ENCODE measurements at places on chromosomes 3 and 15.

DNA sequence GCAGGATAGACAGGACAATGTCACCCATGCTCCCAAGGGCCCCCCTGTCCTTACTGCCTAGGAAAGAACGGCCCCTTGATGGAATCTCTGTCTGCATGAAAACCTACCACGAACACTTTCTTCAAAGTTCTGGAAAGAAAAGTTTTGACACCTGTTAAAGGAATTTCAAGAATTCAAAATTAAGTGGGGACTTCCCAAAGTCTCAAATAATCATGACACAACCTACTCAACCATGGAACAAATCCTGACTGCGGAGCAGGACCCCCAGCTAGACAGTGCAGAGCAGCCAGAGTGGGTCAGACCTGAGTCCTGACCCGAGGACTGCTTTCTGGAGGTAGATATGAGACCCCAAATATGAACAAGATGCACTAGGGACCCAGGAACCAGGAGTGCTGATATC is 245.3 kb upstream of the NSMCE3 start:
- no peak for DNase-seq

- no peak for DNase-seq
Observed at GRCh38 chr3:73848173-73848906, 223.6 kb upstream of the PDZRN3 start.

DNA sequence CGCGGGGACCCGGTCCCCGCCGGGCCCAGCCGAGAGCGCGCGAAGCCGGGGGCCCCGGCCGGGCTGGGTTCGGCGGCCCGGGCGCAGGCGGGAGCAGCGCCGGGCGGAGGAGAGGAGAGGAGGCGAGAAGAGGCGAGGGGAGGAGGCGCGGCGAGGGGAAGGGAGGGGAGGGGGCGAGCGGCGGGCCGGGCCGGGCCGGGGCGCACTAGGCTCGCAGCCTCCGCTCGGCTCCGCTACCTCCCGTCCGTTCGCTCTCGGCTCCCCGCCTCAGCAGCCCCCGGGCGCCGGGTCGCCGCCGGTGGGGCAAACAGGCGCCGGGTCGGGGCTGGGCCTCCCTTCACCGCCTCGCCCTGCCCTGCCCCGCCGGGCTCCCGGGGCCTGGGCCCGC is 351 bp downstream of the INSYN1 start:
- no peak for DNase-seq

GRCh38 chr3:40891186-40891585 is 308.1 kb upstream of the CTNNB1 start:
- no peak for DNase-seq

- no peak for DNase-seq
Observed at GRCh38 chr3:111314181-111314873, 227.7 kb upstream of the CD96 start.

DNA sequence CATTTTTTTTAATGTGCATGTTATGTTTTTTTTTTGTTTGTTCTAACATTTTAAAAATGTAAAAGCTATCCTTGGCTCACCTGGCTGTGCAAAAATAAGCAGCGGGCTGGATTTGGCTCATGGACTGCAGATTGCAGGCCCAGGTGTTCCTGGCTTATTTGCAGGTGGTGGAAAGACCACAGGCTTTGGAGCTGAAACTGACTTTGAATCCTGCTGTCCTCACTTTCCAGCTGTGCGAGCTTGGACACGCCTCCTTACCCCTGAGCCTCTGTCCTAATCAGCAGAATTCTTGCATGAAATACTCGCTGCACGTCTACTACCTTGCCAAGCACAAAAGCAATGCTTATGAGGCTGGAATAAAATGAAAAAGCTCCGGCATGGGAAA is 188.7 kb upstream of the TPM1 start:
- no peak for DNase-seq

GRCh38 chr3:121155028-121155427 is 247.0 kb downstream of the STXBP5L start:
- DNase-seq, result no peak

DNA sequence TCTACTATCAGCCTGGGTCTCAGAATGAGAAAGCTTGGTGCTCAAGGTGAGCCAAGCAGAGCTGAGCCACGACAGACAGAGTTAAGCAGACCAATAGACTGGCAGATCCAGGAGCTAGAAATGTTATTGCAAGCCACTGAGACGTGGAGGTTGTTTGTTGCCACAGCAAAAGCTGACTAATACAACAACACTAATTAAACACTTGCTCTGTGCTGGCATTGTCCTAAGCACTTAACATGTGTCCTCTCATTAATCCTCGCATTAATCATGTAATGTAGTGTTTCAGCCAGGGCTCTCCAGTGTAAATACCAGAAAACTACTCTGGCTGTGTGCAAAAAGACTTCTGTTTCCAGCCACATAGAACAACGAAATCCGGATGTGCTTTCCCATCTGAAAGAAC is 11.6 kb upstream of the SPSB4 start:
- no peak for DNase-seq

DNA sequence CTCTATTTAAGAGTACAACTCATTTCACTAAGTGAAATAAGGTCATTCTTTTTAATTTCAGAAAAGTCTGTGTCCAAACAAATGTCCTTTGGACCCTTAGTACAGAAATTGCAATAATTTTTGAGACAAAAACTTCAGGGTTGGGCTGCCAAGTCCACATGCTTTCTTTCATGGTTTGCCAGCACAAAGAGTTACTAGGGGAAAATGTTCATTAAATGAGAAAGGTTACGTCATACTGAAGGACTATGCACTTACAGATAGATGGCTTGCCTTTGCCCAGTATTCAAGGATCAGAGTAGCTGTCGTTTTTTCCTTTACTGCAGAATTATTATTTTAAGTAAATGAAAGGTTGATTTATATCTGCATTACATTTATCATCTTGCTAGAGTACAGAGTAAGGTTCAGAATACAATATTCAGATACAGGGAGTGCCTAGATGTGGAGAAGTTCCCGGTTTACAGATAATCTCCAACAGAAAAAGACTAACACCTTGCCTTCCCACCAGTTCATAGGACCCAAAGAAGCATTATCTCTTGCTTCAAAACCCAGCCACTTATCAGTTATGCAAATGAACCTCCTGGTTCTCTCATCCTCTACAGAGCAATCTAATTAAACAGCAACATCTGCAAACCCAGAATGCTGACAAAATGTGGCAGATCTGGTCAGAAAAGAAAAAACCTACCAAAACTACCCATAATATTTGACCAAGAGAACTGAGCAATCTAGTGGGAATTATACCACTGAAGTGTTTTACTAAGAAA is 179.3 kb downstream of the FRMD5 start:
- DNase-seq, result no peak

- DNase-seq, result no peak
Observed at GRCh38 chr3:154161806-154162205, 40.6 kb downstream of the ARHGEF26 start.

- DNase-seq, result no peak
Observed at GRCh38 chr3:33749546-33750210, 31.6 kb upstream of the CLASP2 start.

GRCh38 chr3:170480111-170480510 is 61.4 kb downstream of the CLDN11 start:
- no peak for DNase-seq

GRCh38 chr3:55543181-55543614 is 56.1 kb upstream of the WNT5A start:
- DNase-seq, result no peak

- DNase-seq, result no peak
Observed at GRCh38 chr15:51253366-51253765, 85.0 kb downstream of the CYP19A1 start.

GRCh38 chr3:132293251-132293650 is 24.0 kb upstream of the ACP3 start:
- DNase-seq, result no peak

- no peak for DNase-seq
Observed at GRCh38 chr15:100803171-100803440, 76.5 kb upstream of the ALDH1A3 start.

DNA sequence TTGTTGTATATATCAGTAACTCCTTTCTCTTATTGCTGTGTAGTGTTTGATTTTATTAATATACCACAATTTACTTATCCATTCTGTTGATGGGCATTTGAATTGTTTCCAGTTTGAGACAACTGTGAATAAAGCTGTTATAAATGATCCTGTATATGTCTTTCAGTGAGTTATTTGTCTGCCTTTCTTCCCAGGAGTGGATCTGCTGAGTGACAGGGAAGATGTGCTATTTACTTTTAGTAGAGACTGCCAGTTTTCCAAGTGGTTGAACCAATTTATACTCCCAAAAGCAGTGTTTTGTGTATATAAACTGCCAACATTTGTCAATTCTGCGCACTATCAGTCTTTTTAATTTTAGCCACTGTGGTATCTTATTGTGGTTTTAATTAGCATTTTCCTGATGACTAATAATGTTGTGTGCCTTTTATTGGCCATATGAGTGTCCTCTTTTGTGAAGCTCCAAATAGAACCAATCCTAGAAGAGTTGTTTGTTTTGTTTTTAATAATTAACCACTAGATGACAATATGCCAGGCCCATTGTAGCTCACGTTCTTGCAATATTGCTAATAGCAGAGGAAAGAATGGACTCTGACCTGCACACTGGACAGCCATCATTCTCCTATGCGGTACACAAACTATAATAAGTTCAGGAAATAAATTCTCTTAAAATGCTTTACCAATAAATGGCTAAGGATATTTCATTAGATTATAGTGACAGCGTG is 25.3 kb downstream of the TRANK1 start:
- no peak for DNase-seq

DNA sequence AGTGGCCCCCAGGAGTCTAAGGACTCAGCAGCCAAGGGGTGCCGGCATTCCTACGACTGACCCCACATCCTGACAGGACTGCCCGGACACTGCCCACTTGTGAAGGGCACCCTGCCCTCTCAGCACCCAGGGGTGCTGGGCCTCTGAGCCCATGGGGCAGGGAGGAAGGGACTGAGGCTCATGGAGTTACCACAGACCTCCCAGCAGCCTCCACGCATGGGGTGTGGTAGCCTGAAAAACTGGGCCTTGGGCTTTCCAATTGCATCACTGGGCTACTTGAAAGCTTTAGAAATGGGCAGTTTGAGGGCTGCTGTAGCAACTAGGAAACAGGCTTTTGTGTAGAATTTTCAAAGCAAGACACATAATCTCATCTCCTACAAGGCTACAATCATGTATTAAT is 13.2 kb downstream of the TKT start:
- no peak for DNase-seq

DNA sequence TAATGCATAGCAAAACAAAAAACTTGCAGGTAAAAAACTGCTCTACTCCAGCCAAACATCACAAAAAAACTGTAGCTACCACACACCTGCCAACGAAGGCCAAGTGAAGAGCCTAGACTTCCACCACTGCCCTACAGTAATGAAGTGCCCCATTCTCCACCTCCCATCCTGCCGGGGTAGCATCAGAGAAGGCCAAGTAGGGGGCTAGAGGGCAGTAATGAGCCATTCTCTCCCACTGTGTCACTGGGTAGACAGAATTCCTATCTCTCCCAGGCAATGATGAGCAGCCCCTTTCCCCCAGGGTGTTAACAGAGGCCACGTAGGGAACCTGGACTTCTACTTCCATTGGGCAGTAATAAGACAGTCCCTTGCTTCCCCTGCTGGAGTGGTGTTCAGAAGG is 9.5 kb downstream of the SEC22C start:
- no peak for DNase-seq

- no peak for DNase-seq
Observed at GRCh38 chr3:155325263-155325835, 31.9 kb upstream of the STRIT1 start.

DNA sequence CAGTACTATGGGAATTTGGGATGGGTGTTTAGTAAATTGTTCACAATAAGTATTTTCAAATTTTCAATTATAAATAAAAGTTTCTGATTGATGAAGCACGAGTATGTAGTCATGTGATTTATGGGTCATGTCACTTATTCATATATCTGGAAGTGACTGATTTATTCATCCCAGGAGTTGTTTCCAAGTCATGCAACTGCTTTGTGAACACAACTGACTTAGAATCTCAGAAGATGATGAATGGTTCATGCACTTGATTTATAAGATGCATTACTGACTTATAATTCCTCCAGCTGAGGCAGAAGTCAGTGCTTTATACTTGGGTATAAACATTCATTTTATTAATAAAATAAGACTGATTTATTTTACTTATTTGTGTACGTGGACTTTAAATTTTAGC is 137.8 kb upstream of the CBLB start:
- no peak for DNase-seq

DNA sequence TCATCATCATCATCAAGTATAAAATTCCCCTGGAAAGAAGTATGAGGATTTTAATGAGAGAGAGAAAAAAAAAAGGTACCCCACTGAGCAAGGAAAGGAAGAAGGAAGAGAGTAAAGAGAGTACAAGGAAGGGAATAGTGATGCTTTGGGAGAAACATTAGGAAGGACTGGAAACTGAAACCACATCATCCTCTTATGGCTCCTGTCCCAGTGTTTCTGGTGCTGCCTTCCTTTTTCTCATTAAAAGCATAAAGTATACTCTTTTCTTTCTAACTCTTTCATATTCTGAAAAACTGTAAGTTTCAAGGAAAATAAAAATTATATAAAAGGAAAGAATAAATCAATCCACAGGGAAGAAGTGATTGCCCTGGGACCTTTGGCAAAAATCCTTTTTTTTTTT is 616.4 kb upstream of the CBLB start:
- DNase-seq, result no peak

- DNase-seq, result no peak
Observed at GRCh38 chr3:61146010-61146890, 105.0 kb downstream of the FHIT start.

DNA sequence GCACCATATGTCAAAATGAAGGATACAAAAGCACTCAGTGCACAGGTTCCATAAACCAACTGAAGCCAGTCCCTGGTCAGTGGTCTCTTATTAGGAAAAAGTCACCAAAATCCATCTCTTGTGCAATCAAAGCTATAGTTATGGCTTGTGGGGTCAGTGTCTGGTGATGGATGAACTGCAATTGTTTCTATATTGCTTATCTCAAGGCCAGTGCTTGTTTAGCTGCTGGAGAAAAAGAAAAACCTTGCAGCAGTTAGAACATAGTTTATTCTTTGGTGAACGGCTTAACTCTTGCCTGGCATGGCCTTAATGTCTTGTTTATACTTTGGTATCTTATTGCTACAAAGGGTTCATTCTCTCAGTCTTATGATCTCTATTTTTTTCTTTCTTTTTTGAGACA is 2.9 kb upstream of the UQCRC1 start:
- no peak for DNase-seq

GRCh38 chr15:31776039-31776438 is 254.3 kb upstream of the CHRNA7 start:
- DNase-seq, result no peak

DNA sequence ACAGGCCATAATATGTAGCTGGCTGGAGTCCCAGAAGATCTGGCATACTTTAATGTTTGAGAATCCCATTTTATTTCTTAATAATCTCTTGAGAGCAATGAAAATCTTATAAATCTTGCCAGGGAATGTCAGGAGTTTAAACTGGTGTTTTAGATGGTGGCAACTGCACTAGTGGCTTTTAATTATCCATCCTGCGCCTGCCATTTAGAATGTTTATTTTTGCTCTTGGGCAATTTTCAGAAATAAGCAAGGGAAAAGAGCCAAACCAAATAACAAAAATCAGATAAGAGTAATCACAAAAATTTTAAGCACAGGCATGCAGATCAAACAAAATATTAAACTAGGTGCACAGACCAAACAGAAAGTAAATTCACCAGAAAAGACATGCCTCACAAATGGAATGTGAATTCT is 41.9 kb upstream of the UBP1 start:
- DNase-seq, result no peak

- DNase-seq, result no peak
Observed at GRCh38 chr3:28916713-28917499, 364.0 kb upstream of the RBMS3 start.

Measured in activated CD4-positive, alpha-beta T cell treated with anti-CD3 and anti-CD28 coated beads, Interleukin-2, amount 50 U/mL, for 24 hours (primary cell).